ENCODE measurements at places on chromosomes 2 and 18. TPM values are rescaled to one million over a fixed set of nuclear protein-coding genes. Genes with fewer than 3 reads are reported as not detected.

GRCh38 chr2:109304731-109305470 lies 175.9 kb downstream of the SH3RF3 start:
- no peak for DNase-seq

- no peak for DNase-seq
Observed at GRCh38 chr2:207796585-207797350, 27.1 kb upstream of the FZD5 start.

DNA sequence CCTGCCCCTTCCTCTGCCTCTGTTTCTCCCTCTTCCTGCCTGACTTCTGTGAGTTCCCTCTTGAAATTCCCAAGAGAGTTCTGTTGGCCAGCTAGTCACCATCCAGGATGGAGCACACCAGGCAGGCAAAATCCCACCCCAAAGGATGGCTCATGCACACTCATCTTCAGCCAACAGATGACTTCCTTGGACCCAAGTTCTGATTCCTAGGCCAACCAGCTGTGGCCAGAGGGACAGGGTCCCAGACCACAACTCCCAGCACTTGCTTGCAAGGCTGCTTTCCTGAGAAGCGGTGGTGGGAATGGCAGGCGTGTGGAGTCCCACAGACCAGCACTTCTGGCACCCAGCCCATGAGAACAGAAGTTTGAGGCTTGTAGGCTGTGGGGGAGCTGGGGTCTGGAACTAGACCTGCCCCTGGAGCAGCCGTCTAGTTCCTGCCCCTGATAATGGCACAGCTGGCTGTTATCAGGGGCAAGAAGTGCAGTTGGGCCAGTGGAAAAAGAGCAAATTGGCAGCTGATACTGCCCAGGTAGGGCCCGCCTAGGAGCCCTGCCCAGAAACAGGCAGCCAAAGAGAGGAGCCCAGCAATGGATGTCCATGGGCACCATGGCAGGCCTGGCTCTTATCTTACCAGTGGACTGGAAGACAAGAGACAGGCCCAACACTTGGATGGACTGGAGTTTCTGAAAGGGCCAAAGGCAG lies 56.7 kb downstream of the CYP26B1 start:
- DNase-seq = no peak

GRCh38 chr2:142008135-142008744 lies 122.6 kb downstream of the LRP1B start:
- DNase-seq = no peak

The RFTN2 gene
- 0.08 TPM for polyA plus RNA-seq

The PTH2R gene
- 4.0 TPM for polyA plus RNA-seq

GRCh38 chr18:10077986-10078385 lies 164.2 kb downstream of the VAPA start:
- no peak for DNase-seq

- DNase-seq = no peak
Observed at GRCh38 chr2:28636491-28636890, 115.1 kb upstream of the PPP1CB start.

The GALNT3 gene
- polyA plus RNA-seq = 0.05 TPM

- no peak for DNase-seq
Observed at GRCh38 chr2:240780023-240780700, 39.9 kb downstream of the KIF1A start.

GRCh38 chr18:11886577-11887110 lies 21.5 kb downstream of the MPPE1 start:
- DNase-seq = no peak

- DNase-seq = peak; percentile 23
Observed at GRCh38 chr2:55418512-55419232, 984 bp downstream of the CCDC88A start.

DNA sequence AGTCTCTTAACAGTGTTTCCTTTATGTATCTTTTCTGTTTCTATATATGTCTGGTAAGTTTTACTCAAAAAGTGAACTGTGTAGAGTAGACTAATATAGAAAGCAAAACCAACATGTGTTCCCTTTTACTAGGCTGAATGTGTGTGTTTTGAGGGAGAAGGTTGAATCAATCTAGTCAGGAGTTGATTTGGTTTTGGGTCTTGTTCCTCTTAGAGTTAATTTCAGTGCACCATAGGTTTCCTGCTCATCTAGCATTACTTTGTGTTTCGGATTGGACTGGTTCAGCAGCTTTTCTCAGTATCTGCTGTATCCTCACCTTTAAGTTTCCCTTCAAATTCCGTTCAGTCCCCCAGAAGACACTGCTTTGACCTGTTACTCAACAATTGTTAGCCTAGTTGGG lies 52.0 kb upstream of the TRIM43 start:
- DNase-seq = no peak

DNA sequence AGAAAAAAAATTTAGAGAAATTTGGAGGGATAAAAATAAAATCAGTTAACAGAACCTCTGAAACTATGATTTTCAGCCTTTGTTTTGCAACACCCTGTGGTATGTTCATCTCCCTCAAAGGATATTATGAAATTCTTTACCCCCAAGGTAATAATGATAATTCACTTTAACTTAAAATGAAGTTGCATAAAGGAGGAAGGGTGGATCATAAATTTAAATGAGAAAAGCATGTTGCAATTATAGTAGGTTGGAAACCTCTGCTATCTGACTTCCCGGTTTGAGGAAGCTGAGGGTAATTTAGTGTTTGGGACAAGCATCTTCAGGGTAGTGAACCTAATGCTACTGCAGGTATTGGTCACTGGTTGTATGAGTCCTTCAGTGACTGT lies 102.9 kb downstream of the BABAM2 start:
- no peak for DNase-seq

- DNase-seq = no peak
Observed at GRCh38 chr2:166792808-166793207, 95.5 kb upstream of the XIRP2 start.

The CCDC142 gene
- polyA plus RNA-seq = 13.1 TPM

GRCh38 chr2:188322569-188323551 lies 31.2 kb downstream of the GULP1 start:
- DNase-seq = no peak

The IL1RL1 gene
- polyA plus RNA-seq = not detected

The PLB1 gene
- polyA plus RNA-seq = 0.10 TPM

The EML6 gene
- 1.1 TPM for polyA plus RNA-seq

The POLE4 gene
- 42.1 TPM for polyA plus RNA-seq

The ASB3 gene
- 23.3 TPM for polyA plus RNA-seq

GRCh38 chr18:22933966-22934423 lies 867 bp downstream of the RBBP8 start:
- no peak for DNase-seq

DNA sequence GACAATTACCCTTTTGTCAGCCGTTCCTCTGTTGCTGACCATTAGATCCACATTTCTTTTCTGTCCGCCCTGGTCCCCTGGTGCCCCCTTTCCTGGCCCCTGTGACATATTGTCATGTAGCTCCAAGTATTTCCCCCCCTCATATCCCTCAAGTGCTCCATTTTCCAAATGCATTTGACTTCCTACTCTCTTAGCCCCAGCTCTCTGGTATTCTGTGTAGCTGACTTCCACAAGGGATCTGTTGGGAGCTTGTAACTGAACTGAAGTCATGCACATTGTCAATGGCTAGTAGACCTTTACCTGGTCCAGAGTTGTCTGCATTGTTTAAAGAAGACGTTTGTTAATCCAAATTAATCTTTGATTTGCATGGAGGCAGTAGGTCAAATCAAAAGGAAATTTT lies 34.8 kb downstream of the LIPG start:
- DNase-seq = no peak

The CD302 gene
- 5.1 TPM for polyA plus RNA-seq

DNA sequence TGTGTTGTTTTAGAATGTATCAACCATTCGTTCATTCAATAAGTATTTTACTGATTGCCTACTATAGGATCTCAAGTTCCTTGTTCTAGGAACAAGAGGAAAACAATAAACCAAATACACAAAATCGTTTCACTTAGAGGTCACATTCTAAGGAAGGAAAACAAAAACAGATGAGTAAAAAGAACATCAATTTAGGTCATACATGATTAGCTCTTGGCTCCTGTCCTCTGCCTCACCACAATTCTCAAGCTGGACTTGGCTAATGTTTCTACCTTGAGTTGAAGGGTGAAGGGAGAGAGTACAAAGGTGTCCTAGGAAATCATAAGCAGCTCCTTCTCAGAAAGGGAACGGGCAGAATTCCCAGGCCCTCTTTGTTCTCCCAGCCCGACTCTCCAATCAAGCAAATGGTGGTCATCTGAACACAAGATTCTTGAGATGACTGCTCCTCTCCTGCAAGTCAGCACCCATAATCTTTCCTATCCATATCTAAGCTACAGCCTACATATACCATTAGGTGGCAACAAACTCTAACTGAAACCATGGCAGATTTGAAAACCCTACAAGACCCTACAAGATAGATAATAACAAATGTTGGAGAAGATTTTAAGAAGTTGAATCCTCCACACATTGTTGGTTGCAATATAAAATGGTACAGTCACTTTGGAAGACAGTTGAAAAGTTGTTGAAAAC lies 76.0 kb downstream of the CBLN2 start:
- DNase-seq = no peak

GRCh38 chr2:73979686-73980085 lies 5.0 kb upstream of the TET3 start:
- DNase-seq = no peak

DNA sequence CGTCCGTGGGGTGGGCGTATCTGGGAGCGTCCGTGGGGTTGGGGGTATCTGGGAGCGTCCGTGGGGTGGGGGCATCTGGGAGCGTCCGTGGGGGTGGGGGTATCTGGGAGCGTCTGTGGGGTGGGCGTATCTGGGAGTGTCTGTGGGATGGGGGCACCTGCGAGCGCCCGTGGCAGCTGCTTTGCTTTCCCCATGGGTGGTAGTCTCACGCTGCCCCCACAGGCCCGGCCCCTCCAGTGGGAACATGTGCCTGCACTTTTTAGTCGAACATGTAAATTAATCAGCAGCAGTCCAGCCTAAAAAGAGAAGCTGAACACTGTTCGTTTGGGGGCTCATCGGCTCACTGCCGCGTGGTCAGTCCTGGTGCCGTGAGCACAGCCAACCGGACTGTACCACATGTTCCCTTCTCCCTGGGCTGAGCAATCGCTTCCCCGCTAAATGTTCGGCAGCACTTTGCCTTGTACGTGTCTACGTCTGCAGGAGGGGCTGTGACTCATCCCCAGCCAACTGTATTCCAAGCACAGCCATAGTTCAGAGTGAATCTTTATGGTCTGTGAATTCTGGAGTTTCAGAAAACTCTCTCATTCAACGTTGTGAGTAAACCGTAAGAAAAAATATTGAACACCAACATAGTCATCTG lies 271.5 kb downstream of the AGAP1 start:
- DNase-seq = no peak

The COLEC11 gene
- 8.7 TPM for polyA plus RNA-seq

The CXCR1 gene
- not detected for polyA plus RNA-seq

- DNase-seq = no peak
Observed at GRCh38 chr18:7035807-7036206, 81.8 kb downstream of the LAMA1 start.

- DNase-seq = no peak
Observed at GRCh38 chr2:216362730-216363129, 9.6 kb downstream of the MARCHF4 start.

GRCh38 chr2:105725388-105725787 lies 19.3 kb upstream of the NCK2 start:
- DNase-seq = no peak

GRCh38 chr2:209805351-209805750 lies 33.7 kb downstream of the UNC80 start:
- DNase-seq = no peak

GRCh38 chr2:232667989-232668583 lies 29.0 kb upstream of the GIGYF2 start:
- DNase-seq = no peak

The IKZF2 gene
- 1.4 TPM for polyA plus RNA-seq

DNA sequence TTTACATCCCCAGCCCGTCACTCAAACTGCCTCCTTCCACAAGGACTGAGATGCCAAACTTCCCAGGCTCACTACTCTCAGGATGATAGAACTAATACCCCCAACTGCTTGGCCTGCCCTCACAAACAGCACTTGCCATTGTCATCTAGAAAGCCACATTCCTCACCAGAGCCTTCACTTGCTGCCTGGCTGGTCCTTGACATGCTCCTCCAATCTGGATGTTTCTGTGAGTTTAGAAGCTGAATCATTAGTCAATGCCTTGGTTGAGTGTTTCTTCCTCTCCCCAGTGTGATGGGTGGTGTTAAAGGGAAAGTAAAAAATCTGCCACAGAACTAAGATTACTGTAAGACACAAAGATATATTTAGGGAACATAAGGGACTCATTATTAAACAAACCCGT lies 52.5 kb downstream of the MARCHF4 start:
- DNase-seq = no peak

- DNase-seq = no peak
Observed at GRCh38 chr2:107088156-107088555, 202.2 kb upstream of the ST6GAL2 start.

The PRKAG3 gene
- polyA plus RNA-seq = not detected

The HRH4 gene
- not detected for polyA plus RNA-seq

The NAT8 gene
- not detected for polyA plus RNA-seq

The SLC16A14 gene
- polyA plus RNA-seq = 0.90 TPM

The HOXD4 gene
- 1.6 TPM for polyA plus RNA-seq

The CNTNAP5 gene
- 0.02 TPM for polyA plus RNA-seq

The ZAP70 gene
- 0.08 TPM for polyA plus RNA-seq

GRCh38 chr2:208511573-208511972 lies 105.0 kb downstream of the PTH2R start:
- DNase-seq = no peak

The FAM228A gene
- polyA plus RNA-seq = 0.13 TPM

DNA sequence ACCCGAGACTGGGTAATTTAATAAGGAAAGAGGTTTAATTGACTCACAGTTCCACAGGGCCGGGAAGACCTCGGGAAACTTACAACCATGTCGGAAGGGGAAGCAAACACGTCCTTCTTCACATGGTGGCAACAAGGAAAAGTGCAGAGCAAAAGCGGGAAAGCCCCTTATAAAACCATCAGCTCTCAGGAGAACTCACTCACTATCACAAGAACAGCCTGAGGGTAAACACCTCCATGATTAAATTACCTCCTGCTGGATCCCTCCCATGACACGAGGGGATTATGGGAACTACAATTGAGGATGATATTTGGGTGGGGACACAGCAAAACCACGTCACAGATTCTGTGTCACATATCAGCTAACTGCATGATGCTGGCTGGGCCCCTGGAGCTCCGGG lies 11.4 kb downstream of the TCF23 start:
- no peak for DNase-seq

DNA sequence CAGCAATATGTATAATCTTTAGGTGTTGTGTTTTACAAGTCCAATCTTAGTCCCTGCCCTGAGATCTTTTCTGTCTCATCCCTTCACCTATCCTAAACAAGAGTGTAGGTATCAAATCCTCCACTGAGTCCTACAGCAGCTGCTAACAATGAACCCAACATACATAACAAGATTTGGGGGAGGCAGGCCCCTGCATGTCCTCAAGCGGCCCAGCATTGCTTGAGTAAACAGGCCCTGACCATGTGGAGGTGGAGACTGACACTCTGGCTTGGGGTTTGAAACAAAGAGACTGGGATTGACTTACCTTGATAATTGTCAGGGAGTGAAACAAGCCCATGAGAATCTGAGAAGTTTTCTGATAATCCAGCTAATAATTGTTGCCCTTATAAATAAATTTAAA lies 213.4 kb downstream of the STK39 start:
- no peak for DNase-seq

The PTPN18 gene
- 31.7 TPM for polyA plus RNA-seq

- DNase-seq = no peak
Observed at GRCh38 chr2:145245268-145245870, 725.5 kb upstream of the ZEB2 start.

The RESP18 gene
- not detected for polyA plus RNA-seq

The SKOR2 gene
- not detected for polyA plus RNA-seq

The SPP2 gene
- polyA plus RNA-seq = 0.30 TPM

Measured in SK-N-SH (cell line).